Activated CD4-positive, alpha-beta memory T cell treated with anti-CD3 and anti-CD28 coated beads for 36 hours (primary cell): ENCODE measurements at places on chromosomes 1 and 21.

DNA sequence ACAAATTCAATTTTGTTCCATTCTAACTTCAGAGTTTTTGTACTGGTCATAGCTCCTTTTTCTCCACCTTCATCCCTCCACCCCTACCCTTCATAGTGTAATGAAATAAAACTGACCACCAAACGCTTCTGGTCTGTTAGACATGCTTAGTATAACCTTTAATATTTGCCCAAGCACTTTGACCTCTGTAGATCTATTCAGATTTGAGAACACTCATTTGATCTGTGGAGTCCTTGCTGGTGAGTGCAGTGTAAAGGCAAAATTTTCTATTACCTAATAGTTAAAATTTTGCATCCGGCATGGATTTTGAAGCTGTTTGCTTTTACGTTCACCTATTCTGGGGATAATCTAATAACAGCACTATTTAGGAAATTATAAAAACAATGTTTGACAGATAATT is 41.2 kb downstream of the TMEM200B start:
- DNase-seq, result no peak

- DNase-seq, result no peak
Measured at GRCh38 chr1:91653183-91653582, 152.5 kb downstream of the CDC7 start.

DNA sequence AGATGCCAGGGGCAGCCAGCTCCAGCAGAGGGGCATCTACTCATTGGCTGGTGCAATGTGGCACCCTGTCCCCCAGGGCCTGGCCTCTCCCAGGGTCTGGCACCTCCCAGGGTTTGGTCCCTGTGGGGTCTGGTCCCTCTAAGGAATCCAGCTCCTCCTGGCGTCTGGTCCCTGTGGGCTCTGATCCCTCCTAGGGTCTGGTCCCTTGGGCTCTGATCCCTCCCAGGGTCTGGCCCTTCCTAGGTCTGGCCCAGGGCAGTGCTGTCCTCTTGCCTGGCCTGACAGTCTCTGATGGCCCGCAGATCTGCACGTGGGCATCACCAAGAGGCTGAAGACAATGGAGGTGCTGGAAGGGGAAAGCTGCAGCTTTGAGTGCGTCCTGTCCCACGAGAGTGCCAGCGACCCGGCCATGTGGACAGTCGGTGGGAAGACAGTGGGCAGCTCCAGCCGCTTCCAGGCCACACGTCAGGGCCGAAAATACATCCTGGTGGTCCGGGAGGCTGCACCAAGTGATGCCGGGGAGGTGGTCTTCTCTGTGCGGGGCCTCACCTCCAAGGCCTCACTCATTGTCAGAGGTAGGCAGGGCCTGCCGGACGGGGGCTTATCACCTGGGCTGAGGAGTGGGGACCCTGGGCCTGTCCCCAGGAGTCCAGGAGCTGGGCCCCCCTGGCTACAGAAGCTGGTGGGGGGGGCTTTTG is 73.9 kb downstream of the OBSCN start:
- DNase-seq, result no peak

DNA sequence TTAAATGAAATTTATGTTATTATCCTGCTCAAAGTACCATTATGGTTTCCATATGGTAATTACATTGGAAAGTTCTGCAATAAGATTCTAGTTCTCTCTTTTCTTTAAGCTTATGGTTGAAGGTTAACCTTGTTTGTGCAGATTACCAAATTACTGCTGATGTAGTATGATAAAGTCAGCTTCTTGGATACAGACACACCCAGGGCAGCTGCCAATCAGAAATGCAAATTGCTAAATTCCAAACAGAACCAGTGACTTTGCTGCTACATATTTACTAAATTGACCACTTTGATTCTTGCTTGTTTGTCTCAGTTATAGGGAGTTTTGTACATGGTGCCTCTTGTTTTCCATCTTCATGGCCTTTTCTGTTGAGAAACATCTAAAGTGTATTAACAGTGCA is 26.5 kb downstream of the GNAT2 start:
- DNase-seq, result no peak
